DMS79 (cell line): ENCODE measurements at places on chromosomes 6 and 20.
A peak's percentile ranks its signal among the peaks of the same experiment; 100 is the strongest.

DNA sequence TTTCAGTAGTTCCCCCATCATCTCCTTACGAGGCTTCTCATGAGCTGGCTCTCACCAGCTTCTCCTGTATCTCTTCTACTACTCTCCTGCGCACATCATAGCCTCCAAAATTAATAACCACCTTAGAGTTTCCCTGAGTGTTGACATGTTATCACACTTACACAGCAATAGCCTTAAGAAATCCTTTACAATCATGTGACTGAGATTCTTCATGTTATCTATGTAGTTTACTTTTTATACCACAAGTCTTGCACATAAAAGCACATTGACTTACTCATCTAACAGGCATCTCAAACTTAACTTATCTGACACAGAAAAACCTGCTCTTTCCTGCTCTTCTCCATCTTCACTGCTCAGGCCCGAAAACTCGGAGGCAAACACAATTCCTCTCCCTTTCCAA is 103.7 kb upstream of the TAB2 start:
- no peak for DNase-seq

- DNase-seq, result no peak
These were observed 99.3 kb upstream of the MRPS10 start for GRCh38 chr6:42316981-42317380.

DNA sequence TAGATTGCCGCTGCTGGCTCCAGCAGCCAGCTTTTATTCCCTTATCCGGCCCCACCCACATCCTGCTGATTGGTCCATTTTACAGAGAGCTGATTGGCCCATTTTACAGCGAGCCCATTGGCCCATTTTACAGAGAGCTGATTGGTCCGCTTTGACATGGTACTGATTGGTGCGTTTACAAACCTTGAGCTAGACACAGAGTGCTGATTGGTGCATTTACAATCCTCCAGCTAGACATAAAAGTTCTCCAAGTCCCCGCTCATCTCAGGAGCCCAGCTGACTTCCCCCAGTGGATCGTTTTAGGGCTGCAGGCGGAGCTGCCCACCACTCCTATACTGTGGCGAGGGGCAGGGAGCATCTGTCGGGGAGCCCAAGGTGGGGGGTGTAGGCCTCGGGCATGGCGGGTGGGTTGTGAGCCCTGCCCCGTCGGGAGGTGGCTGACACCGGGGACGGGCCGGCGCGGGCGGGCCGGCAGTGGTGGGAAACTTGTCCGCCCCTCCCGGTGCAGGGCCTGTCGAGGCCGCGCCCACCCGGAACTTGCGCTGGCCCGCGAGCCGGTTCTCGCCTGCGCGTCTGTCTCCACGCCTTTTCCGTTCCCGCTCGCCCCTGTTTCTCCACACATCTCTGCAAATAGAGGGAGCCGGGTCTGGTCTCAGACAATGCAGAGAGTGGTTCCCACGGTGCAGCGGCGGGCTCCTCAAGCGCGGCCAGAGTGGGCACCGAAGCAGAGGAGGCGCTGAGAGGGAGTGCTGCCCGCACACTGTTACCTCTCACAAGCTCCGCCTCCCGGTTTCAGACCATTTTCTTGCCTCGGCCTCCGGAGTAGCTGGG is 86.1 kb upstream of the STMND1 start:
- DNase-seq, result no peak

DNA sequence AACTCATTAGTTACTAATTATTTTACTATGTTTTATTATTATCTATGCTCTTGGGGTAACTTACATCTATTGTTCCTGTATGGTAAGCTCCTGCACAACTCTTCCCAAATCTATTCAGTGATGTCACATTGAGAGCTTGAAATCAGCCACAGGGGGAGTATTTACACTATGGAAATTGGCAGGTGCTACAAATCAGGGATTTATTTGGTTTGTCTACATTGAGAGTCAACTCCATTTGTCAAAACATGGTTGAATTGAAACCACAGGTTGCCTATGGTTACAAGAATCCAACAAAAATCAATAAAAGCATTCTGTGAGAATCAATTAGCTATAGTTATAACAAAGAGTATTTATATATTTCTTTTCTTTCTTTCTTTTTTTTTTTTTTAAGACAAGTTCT is 3.9 kb upstream of the FITM2 start:
- no peak for DNase-seq

DNA sequence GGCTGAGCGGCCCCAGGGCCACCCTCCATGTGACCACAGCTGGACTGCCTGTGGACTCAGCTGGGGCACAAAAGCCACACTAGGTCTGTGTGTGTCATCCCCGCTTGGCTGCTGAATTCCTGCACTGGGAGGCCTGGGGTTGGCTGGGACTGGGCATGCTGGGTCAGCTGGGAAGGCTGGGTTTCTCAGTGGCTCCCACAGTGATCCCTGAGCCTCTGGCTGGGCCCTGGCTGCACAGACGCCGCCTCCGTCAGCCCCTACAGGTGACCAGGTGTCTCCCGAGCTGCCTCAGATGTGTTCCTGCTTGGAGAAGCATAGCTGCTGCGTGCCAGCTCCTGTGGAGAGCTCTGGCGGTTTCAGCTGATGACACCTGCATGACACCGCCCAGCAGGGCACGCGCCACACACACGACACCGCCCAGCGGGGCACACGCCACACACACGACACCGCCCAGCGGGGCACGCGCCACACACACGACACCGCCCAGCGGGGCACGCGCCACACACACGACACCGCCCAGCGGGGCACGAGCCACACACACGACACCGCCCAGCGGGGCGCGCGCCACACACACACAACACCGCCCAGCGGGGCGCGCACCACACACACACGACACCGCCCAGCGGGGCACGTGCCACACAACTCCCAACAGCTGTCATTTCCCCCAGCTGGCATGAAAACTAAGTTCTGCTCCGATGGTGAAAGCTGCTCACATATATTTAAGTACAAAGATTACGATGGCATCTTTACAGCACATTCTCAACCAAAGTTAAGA is 88.8 kb downstream of the TAF4 start:
- DNase-seq, result peak; percentile 36
